ENCODE measurements at places on chromosomes 3 and 15.

DNA sequence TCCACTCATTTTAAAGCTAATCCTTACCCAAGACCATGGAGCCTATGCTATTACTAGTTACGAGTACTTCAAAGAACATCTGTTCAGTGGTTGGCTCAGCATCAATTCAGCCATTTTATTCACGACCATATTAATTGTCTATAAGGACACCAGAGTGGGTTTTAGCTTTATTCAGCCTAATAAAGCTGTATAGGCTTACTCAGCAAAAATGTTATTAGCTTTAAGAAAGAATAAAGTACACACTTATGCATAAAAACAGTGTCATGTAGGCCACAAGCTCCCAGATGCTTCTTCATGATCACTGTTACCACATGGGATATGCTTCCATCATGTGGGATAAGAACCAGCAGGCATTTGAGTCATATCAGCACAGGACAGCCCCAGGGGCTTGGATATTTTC lies 87.4 kb upstream of the GPR149 start:
- no peak for DNase-seq

DNA sequence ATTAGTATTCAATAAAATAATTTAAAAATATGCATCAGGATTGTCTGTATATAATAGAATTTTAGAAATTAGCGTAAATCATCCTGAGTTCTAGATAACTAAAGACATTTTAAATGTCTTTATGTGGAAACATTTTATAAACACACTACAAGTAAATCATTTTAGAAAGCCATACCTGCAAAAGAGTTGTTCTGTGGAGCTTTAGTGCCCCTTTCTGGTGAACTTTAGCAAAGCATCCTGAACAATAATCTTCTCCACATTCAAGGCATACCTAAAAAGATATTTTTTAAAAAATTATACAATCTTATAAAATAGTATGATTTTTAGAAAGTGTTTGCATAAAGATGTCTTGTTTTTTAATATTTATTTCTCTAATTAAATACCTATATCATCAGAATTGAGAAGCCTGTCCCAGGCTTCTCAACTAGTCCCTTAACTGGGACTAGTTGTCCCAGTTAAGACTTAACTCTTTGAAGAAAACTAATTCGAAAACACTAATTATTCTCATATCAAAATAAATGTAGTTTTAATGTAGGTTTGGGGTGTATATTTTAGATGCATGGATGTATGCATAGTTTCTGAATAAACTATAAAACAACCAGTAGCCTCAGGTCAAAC lies 29.7 kb downstream of the ZBBX start:
- DNase-seq = no peak

DNA sequence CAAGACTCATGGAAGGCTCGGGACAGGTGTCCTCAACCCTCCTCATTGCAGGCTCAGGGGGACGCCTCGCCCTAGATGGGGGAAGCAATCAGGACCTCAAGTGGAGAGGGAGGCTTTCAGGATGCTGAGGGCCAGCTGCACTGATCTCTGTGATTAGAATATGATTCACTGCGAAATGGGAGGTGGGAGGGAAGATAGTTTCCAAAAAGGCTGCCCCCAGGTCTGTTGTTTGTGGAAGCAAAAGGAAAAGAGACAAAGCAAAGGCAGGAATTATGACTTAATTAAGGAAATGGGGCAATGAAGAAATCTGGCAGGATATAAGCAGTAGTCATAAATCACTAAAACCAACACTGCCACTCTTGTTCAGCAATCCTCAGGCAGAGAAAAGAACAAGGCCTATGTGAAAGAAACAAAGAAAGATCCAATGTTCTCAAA lies 85.6 kb upstream of the ABHD17C start:
- DNase-seq = no peak

DNA sequence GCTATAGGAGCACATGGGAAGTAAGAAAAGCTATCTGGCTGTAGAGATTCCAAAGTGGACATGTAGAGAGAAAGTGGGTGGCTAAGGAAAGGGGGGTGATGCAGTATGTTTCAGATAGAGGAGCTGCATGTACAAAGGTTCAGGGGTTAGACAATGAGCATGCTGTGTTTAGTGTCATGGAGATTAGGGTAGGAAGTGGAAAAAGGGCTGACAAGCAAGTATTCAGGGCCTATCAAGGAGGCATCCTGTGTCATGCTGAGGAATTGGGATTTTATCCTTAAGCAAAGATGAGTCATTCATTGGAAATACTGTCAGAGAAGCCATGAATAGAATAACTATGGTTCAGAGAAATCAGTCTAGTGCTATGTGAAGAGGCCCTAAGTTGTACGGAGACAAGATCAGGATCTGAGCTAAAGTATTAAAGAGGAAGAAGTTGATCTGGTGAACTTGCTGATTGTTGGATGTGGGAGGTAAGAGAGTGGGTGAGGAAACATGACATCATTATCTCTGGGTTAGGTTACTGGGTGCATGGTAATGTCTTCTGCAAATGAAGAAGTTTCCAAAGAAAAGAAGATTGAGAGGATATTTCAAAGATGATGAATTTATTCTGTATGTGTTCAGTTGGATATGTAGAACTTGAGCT lies 176.7 kb upstream of the GOLIM4 start:
- no peak for DNase-seq

DNA sequence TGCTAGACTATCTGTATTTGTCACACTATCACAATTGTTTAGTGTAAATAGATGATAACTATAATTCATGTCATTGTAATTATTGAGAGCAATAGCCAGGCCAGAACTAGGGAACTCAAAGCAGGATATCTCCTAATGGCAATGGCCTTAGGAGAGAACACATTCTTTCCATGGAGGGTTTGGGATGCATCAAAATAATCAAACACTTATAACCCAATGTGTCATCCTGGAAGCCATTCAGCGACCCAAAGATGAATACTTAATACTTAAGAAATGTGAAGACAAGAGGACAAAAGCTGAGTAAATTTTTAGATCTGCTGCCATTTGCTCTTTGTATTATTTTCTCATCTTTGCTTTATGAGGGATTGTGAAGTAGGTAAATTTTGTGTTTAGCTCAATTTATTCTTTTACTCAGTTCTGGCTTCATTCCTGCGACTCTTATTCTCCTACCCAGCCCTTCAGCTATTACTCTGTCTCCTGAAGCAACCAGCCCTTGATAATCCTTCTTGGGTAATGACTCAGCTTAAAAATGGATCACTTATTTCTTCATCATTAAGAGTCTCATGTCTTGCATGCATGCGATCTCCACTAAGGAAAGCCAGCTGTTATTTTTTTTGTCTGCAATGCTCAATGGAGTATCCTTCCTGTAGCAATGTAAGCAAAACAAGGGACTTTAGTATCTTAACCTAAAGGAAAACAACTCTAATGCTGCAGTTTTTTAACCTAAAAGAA lies 2.0 kb downstream of the OR4F15 start:
- no peak for DNase-seq

GRCh38 chr3:186330772-186331460 lies 31.1 kb downstream of the DGKG start:
- DNase-seq = no peak

DNA sequence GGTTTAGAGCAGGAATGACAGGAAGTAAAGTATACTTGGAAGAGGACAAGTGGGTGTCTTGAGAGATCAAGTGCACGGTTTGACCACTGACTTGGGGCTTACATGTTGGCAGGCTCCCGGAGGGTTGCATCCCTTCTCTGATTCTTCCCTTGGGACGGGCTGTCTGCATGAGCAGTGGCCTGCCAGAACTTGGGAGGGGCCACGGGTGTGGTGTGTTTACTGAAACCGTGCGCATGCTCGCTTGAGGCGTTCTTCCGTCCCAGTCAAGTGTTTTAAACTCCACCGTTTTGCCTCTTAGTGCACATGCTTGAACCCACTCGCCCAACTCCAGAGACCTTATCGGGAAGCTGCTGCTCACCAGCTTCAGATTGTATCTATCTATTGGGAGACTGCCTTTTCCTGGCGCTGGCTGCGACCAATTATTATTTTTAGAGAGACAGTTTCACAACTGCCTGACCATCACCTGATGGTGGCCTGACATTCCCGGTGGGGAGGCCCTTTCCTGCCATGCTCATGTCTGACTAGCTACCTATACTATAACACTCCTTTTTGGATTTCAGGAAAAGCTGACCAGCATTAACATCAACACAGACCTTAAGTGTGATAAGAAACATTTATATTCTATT lies 14.9 kb upstream of the C3orf22 start:
- no peak for DNase-seq

GRCh38 chr3:129440618-129441190 lies 680 bp downstream of the IFT122 start:
- DNase-seq = no peak

All from CD4-positive, alpha-beta T cell treated with Interleukin-6 for 4 hours (primary cell).